Fibroblast of mammary gland (primary cell): ENCODE measurements at places on chromosomes 3 and 15.

DNA sequence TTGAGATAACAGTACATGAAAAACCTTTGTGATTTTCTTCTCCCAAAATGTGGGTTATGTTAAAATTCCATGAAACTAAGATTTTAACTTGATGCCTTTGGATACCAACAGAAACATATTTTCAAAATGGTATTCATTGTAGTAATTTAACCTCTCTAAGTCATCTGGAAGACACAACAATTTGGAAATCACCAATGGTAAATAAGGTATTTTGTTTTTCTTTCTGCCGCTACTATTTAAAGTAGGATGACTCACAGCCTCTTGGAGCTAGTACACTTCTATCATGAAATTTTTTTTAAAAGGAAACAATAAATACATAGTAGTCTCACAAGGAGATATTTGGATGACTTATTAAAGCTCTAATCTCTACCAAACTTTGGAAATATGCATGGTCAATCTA lies 291.6 kb upstream of the VEPH1 start:
- DNase-seq = peak; percentile 76

- DNase-seq = no peak
These were observed 251.3 kb upstream of the GBE1 start for GRCh38 chr3:82012775-82013174.

- no peak for DNase-seq
These were observed 8.0 kb downstream of the POC1A start for GRCh38 chr3:52146189-52146588.

- DNase-seq = peak; percentile 54
These were observed 215.3 kb downstream of the ROBO2 start for GRCh38 chr3:77254967-77255831.

DNA sequence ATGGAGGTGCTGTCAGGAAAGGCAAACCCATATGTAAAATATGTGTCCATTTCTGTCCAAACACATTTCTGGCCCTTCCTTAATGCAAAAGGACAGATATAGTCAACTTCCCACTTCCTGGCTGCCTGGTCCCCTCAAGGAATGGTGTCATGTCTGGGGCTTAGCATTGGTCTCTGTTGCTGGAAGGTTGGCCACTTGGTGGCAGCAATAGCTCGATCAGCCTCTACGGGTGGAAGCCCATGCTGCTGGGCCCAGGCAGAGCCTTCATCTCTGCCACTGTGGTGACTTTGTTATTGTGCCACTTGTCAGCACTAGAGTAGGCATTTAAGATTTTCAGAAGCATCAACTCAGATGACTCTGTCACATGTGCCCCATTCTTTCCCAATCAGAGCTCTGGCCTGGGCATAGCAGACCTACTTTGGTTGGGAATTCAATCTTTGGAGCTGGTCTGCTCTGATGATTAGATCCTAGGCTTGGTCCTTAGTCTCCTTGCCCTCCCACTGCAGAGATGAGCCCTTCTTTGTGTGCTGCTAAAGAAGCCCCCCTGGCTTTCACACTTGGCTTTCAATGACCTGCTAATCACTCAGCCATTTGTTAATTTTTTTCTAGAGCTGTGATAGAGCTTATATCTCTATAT lies 51.0 kb upstream of the SPSB4 start:
- DNase-seq = peak; percentile 56

GRCh38 chr3:159536876-159537275 lies 451.8 kb upstream of the IL12A start:
- DNase-seq = no peak

DNA sequence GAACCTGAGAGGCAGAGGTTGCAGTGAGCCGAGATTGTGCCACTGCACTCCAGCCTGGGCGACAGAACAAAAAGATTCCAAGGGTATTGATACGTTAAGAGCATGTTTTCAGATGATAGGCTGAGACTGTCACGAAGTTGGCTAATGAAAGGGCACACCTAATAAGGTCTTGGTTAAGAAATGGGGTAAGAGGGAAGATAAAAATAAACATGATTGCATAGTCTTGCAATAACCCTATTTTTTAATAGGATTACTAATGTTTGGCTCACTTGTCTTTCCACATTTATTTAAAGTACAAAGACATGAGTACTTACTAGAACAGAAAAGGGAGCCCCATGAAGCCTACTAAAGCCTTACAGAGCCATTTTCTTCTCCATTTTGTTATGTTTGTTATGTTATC lies 109.0 kb downstream of the FRMD4B start:
- peak; percentile 45 for DNase-seq

DNA sequence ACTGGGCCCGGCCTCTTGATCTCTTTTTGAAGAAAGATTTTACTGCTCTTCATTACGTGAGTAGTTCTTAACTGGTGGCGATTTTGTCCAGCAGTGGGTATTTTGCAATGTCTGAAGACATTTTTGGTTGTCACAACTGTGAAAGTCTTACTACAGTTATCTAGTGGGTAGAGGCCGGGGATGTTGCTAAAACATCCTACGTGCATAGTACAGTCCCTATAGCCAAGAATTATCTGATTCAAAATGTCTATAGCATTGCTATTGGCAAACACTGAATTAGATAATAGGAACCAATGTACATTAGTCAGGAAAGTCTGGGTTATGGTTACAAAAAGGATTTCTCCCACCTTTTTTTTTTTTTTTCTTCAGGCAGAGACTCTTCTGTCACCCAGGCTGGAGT lies 38.1 kb downstream of the FOXL2 start:
- no peak for DNase-seq

DNA sequence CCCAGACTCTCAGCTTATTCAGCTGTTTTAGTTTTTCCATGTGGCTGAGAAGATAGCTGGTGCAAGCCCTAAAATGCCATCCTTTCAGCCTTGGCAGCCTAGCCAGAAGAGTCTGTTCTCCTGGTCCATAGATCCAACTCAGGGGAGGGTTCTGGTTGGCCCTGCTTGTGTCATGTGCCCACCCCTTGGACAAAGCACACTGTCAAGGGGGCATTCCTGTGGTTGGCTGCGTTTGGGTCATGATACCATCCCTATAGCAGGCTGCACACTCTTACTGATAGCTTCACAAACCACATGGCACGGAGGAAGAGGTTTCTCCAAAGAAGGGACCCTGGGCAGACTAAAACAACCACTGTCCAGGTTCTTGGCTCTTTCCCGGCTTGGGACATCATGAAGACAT lies 8.4 kb upstream of the FSTL1 start:
- no peak for DNase-seq

DNA sequence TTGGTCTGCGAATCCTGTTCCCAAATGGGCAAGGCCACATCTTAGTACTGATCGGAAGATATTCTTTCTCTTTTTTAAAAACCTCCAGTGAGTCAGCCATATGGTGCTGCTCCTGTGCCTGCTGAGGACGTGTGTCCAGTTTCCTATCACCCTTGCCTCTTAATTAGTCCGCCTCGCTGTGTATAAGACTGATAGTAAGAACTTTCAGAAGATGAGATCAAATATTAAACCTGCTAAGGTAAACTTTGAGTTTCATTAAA lies 612 bp downstream of the UBA5 start:
- DNase-seq = peak; percentile 33

DNA sequence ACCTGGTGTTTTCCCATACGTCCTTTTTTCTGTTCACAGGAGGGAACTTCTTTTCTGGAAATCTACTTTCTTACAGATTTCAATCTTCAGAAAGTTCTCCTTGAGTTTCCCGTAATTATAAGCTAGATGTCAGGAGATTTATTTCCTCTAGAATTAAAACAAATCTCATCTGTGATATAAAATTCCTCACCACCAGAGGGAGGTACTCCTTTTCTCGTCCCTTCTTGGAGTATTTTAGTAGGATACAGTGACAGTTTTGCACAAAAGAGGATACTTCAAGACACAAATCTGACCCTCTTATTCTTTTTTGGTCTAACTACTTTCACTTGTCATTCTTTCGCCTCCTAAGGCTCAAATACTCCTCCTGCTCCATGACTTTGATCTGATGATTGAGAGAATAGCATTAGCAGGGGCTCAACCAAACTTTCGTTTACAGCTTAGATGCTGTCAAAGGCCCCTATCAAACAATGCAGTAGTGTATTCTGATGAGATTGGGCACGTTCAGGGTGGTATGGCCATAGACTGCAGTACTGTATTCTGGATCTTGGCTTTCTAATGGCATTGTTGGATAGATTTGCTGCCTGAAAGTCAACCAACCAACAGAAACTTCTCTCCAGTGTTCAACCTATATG lies 38.0 kb downstream of the TMEM41A start:
- DNase-seq = peak; percentile 47

- DNase-seq = no peak
These were observed at the start of gene RGMA for GRCh38 chr15:93088981-93089726. Gene RGMA, minus strand, starts transcription at chr15:93089211. Its CDS starts 279 bp downstream, at chr15:93088932.
